CD4-positive, alpha-beta memory T cell (primary cell): ENCODE measurements at places on chromosomes 12 and 14. TPM values are rescaled to one million over a fixed set of nuclear protein-coding genes. Genes with fewer than 3 reads are reported as not detected.

DNA sequence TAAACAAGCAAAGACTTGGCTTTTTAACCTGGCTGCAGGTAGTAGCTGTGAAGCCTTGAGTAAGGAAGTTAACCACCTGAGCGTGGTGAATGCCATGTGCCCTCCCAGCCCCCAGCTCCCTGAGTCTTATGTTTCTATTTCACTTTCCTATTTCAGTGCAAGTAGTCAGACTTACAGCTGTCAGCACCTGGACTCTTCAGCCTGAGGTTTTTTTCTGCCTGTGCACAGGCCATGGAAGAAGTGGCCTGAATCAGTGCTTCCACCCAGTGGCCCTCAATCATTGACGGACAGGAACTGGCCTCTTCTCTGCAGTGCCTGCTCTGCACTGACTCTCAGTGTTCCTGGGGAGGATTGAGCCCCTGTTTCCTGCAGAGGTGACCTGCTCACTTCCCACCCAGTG is 796.4 kb downstream of the MED13L start:
- no peaks in the 10 kb centered on the region for H3K36me3 ChIP-seq
- no peak for DNase-seq
- H3K4me1 ChIP-seq: no peaks in the 10 kb centered on the region
- no peak overlapping the region for H3K4me3 ChIP-seq
- no peaks in the 10 kb centered on the region for H3K27me3 ChIP-seq
- no peak overlapping the region for H3K27ac ChIP-seq

Gene MGAT4C
- not detected for total RNA-seq

DNA sequence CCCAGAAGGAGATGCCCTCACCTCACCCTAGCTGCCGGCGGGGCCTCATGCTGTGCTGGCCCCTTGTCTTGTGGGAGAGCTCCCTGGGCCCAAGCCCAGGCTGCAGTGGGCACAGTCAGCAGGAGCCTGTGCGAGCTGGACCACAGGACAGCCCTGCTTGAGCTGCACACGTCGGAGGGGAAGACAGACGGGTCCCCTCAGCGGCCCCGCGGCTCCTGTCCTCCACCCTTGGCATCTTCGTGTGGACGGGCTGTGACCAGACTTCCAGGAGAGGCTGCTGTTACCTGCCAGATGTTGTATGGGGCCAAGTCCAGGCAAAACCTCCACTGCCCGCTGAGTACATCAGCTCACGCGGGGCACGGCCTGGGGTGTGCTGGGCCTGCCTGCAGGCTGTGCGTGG is 9.4 kb upstream of the TEX22 start:
- H3K36me3 ChIP-seq: no peaks in the 10 kb centered on the region
- H3K27me3 ChIP-seq: no peaks in the 10 kb centered on the region
- no peak overlapping the region for H3K27ac ChIP-seq
- no peak overlapping the region for H3K4me3 ChIP-seq

DNA sequence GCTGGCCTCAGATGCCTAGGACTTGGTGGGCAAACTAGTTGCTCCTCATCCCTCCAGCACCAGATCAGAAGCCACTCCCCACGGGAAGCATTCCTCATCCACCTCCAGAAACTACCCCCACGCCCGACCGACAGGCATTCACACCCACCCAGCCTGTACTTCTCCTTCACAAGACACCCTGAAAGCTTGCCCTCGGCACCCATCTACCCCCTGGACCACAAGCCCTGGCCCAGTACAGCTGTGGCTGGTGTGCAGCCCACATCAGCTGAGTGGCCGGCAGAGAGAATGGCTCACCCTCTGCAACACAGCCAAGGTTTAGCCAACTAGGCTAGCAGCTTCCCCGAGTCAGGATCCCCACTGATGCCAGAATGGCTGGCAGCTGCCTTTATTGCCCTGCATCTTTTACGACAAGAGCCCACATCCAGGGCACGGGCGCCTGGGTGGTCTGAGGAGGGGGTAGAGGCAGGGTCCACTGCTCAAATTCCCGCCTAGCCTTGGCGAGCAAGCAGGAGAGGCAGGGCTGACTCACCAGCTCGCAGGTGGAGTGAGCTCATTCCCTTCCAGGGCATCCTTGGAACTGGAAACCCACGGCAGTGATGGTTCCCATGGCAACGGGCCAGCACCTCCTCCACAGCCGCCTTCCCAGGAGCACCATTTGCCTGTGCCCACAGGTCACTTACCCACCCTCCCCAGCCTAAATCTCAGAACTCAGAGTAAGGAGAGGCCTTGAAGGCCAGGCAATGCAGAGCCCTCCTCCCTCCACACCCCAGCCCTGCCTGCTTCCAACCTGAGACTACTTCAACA is 17.1 kb downstream of the ACTN1 start:
- no peaks in the 10 kb centered on the region for H3K27me3 ChIP-seq
- no peak overlapping the region for H3K4me3 ChIP-seq
- no peak overlapping the region for H3K27ac ChIP-seq
- DNase-seq: no peak
- peaks cover 33% of the 10 kb centered on the region for H3K4me1 ChIP-seq

Gene SYCP3
- total RNA-seq: 0.23 TPM

- no peak overlapping the region for H3K4me3 ChIP-seq
- no peaks in the 10 kb centered on the region for H3K36me3 ChIP-seq
- H3K27me3 ChIP-seq: no peaks in the 10 kb centered on the region
- no peaks in the 10 kb centered on the region for H3K4me1 ChIP-seq
Observed at GRCh38 chr12:72509891-72510290, 237.7 kb downstream of the TRHDE start.

Gene CMA1
- total RNA-seq: not detected
